ENCODE measurements at places on chromosomes 16 and 17. TPM values are rescaled to one million over a fixed set of nuclear protein-coding genes. Genes with fewer than 3 reads are reported as not detected.

Gene CX3CL1
- 23.5 TPM for polyA plus RNA-seq

Gene MFAP4
- polyA plus RNA-seq, result 178 TPM

Gene SALL1
- polyA plus RNA-seq, result 126 TPM

Gene CLEC19A
- 0.05 TPM for polyA plus RNA-seq

Gene KRT33B
- polyA plus RNA-seq, result not detected

Gene APOBR
- 0.50 TPM for polyA plus RNA-seq

Gene PYY
- polyA plus RNA-seq, result 0.22 TPM

Gene ATP6V0C
- 158 TPM for polyA plus RNA-seq

Gene MYCBPAP
- polyA plus RNA-seq, result 3.0 TPM

Gene NTN1
- polyA plus RNA-seq, result 3.3 TPM

Gene DNAJA2
- polyA plus RNA-seq, result 88.2 TPM

Gene GLTPD2
- polyA plus RNA-seq, result 4.1 TPM

Gene GOT2
- polyA plus RNA-seq, result 97.7 TPM
